ENCODE measurements at places on chromosomes 2 and 18.

- DNase-seq: no peak
Observed at GRCh38 chr2:38207168-38207567, 131.2 kb upstream of the CYP1B1 start.

DNA sequence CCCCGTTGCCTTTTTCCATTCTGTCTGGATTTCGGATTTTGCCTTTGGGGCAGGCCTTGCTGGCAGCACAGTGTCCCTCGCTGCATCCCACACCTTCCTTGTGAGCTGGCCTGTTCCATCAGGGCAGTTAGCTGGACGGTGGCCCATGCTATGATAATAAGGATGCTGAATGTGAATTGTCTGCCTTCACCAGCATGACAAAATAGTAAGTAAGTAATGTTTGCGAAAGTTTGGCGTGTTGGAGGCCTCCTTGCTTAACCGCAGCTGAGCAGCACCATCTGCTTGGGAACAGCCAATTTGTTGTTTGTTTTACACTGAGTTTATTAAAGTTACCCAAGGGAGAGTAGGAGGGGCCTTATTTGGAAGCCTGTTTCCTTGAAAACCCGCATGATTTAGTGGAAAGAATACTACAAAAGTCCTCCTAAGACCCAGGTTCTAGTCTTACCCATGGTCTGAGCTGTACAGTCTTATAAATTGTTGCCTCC lies 469.7 kb upstream of the FANCL start:
- DNase-seq: no peak

DNA sequence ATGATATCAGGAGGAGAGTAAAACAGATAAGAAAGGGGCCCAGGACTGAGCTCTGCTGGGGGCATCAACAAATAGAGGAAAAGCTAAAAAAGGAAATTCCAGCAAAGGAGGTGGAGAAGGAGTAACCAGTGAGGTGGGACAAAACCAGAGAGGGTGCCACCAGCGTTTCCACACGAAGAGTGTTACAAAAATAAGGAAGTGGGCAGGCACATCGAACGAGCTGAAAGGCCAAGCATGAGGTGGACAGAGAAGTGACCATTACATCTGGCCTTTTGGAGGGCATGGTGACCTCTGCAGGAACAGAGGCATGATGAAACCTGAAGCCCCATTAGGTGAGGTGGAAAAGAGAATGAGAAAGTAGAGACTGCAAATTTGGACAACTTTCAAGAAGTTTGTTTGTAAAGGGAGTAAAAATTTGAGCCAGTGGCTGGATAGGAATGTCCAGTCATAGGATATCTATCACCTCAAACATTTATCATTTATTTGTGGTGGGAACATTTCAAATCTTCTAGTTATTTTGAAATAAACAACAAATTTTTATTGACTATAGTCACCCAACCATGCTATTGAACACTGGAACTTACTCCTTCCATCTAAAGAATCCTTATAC lies 18.4 kb upstream of the VIT start:
- DNase-seq: no peak

DNA sequence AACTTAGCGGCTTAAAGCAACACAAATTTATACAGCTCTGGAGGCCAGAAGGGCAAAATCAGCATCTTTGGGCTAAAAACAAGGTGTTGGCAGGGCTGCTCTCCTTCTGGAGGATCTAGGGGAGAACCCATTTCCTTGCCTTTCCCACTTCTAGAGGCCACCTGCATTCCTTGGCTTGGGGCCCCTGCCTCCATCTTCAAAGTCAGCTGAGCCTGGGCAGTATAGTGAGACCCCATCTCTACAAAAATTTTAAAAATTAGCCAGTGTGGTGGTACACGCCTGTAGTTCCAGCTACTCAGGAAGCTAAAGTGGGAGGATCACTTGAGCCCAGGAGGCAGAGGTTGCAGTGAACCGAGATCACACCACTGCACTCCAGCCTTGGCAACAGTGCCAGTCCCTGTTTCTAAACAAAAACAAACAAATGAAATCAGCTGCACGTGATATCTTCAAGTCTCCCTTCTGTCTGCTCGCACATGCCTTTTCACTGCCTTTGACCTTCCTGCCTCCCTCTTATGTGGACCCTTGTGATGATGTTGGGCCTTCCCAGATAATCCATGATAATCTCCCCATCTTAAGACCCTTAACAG lies 200.6 kb downstream of the ZFP36L2 start:
- DNase-seq: no peak

- no peak for DNase-seq
Observed at GRCh38 chr2:71592181-71592711, 138.9 kb downstream of the DYSF start.

GRCh38 chr2:210519594-210519993 lies 36.8 kb upstream of the CPS1 start:
- no peak for DNase-seq

- DNase-seq: no peak
Observed at GRCh38 chr2:239363946-239364637, 36.7 kb downstream of the HDAC4 start.

DNA sequence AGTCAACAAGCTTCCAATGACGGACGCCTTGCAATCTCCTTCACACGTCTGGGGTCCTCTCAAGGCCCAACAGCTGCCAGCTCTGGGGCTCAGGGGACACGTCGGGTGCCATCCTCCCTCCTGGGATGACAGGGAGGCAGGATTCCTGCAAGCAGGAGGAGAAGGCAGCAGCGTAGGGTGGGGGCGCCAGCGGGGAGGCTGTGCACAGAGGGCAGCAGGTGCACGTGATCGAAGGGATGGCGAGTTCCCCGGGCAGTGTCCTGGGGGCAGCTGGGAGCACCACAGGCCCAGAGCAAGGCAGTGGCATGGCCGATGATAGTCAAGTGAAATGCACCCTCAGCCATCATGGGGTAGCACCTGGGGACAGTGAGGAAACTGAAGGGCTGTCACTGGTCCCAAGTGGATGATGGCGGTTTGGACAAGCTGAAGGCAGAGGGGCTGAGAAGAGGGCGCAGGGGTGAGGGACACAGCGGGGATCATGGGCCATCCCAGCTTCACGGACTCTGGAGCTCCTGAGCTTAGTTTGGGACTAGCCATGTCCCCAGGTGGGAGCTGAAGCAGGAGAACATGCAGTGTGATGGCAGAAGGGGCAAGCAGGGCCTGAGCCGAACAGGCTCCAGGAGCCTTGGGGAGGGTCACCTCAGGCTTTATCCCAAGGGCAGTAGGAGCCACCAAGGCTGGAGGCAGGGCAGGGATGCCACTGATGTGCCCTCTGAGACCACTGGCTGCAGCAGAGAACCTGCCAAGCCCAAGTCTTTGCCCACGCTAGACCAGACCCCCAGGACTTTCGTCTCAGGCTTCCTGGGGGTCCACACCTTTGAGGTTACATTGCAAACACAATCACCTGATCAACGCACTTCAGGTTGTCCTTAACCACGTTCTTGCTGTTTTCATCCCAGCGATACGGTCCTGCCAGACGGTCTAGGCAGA lies 16.3 kb upstream of the SNED1 start:
- DNase-seq: no peak

- DNase-seq: no peak
Observed at GRCh38 chr18:77482190-77483085, 232.8 kb downstream of the GALR1 start.

GRCh38 chr2:207635468-207636200 lies 10.4 kb upstream of the METTL21A start:
- no peak for DNase-seq

DNA sequence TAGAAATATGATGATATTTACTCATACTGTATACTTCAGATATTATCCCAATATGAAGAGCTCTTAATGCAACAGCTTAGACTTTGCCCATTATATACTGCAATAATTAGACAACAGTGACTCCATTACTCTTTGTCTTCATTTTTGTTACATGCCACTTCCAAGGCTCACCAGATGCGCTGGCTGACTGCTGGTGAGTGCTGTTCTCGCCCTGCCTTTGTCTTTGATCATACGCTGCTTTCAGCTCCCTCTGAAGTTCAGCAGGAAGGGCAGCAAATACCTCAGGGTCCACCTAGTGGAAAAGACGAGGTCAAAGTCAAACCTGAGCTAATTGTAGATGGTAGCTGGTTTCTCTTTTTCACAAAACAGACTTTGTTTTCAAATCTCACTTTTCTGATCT lies 66.3 kb downstream of the EIF5B start:
- no peak for DNase-seq

GRCh38 chr2:227406177-227407031 lies 18.7 kb upstream of the SCYGR1 start:
- peak; percentile 48 for DNase-seq

- peak; percentile 18 for DNase-seq
Observed at GRCh38 chr2:175030380-175031271, 25.4 kb upstream of the CHN1 start.

DNA sequence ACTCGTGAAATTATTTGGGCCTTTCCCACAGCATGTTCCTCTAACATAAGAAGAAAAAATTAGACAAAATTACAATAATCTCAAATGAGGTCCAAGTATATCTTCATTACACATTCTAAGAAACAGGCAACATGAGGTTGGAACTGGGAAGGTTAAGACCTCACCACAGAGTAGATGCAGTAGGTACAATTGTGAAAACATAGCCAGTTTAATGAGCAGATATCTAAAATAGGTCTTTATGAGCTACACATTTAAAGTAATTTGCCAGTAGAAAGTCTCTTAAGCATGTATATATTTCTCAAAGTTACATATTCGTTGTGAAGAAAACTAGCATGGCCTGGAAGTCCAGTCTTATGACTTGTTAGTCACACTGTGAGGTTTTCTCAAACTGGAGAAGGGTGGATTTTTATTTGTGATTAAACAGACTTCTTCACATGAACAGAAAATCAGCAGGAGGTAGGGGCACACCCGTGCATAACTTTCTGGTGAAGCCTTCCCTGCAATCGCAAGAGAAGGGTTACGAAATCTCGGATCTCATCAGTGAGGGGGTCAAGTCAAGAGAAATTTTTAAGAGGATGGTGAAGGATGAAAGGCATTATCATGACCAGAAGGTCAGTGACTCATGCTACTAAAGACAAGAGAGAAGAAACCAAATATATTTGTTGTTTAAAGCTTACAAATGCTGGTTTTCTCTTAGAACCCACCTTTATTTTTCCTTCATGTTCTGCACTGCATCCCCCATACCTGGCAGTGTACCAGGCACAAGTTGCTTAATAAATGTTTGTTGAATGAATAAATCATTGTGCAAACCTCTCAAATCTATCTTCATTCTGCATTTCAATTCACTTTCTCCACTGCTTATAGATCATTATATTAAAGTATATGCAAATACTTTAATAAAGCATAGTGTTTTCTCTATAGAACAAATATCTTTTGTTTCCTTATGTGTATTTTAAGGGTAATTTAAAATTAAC lies 5.1 kb upstream of the RAB27B start:
- DNase-seq: no peak

GRCh38 chr2:76679025-76679396 lies 843.2 kb downstream of the LRRTM4 start:
- DNase-seq: no peak

DNA sequence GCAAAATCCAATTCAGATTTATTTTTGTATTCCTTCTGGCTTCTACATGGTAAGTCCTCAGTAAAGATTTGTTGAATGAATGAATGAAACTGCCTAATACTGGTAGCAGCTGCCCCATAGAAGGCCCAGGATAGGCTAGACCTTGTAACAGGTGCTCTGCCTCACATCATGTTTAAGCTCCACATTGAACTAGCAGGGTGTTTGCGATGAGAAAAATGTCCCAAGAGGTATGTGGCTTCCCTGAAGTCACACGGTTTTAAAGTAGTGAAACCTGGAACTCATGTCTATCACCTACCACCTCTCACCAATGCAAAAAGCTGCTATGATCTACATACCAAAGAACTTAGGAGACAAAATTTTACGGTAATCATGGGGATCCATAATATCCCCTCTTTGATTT lies 765 bp upstream of the LHCGR start:
- no peak for DNase-seq

DNA sequence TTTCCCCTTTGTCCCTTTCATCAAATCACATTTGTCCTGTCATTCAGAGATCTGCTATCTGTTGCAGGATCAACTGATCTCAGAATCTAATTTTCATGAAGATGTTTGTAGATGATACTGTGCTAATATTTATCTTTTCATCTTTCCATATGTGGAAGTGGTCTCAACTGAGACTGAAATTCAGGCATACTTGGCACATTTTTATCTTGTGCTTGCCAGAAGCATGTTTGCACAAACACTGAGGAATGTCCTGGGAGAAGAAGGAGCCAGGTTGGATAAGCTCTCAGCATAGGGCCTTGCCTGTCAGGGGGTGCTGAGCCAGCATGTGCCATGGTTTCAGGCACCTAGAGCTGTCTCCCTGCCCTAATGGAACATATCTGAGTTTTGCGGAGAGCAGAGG lies 24.5 kb upstream of the MMADHC start:
- no peak for DNase-seq

DNA sequence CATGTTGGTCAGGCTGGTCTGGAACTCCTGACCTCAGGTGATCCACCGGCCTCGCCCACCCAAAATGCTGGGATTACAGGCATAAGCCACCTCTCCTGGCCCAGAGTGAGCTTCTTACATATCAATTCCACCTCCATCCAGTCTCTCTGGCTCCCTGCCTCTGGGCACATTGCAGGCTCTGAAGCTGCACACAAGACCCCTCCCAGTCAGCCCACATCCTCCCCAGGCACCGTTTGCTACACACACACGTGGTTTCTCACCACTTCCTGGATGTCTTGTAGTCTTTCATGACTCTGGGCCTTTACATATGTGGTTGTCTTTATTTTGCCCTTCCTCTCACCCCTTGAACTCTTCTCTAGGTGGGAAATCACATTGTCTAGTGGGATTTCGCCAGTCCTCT lies 64.0 kb upstream of the CABLES1 start:
- DNase-seq: no peak

GRCh38 chr18:34859496-34859895 lies 149.4 kb downstream of the DTNA start:
- DNase-seq: no peak

- DNase-seq: no peak
Observed at GRCh38 chr18:79366177-79367094, 29.3 kb upstream of the NFATC1 start.

GRCh38 chr2:133888621-133889219 lies 320.5 kb upstream of the NCKAP5 start:
- no peak for DNase-seq

DNA sequence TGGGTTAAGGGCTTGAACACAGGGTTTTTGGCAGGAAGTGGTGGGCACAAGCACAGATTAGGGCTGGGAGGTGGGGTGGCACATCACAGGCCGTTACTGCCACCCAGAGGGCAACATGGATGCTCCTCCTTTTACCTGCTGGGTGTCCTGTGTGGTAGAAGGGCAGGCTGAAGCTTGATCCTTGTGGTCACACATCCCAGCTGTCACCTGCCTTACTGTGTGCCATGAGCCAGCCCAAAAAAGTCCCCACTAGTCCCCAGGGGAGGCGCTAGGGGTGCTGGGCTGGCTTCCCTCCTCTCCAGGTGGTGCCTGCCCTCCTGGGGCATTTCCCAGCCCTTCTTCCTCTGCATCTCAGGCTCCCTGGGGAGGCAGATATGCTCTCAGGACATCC lies 50.5 kb upstream of the ALPP start:
- no peak for DNase-seq

DNA sequence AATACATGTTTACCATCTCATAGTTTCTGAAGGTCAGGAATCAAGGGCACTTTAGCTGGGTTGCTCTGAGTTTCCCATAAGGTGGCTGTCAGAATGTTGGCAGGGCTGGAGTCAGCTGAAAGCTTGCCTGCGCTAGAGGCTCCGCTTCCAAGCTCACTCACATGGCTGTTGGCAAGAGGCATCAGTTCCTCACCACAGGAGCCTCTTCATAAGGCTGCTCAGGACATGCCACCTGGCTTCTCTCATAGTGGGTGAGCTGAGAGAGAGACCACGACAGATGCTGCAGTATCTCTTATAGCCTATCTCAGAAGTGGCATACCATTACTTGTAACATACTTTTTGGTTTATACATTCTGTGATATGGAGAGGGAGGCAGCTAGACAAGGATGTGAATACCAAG lies 7.2 kb downstream of the HADHB start:
- no peak for DNase-seq
